Stimulated activated CD8-positive, alpha-beta memory T cell treated with anti-CD3 and anti-CD28 coated beads, Interleukin-15, amount 100 ng/mL, for 1 hour (primary cell): ENCODE measurements at places on chromosomes 6 and 20.

DNA sequence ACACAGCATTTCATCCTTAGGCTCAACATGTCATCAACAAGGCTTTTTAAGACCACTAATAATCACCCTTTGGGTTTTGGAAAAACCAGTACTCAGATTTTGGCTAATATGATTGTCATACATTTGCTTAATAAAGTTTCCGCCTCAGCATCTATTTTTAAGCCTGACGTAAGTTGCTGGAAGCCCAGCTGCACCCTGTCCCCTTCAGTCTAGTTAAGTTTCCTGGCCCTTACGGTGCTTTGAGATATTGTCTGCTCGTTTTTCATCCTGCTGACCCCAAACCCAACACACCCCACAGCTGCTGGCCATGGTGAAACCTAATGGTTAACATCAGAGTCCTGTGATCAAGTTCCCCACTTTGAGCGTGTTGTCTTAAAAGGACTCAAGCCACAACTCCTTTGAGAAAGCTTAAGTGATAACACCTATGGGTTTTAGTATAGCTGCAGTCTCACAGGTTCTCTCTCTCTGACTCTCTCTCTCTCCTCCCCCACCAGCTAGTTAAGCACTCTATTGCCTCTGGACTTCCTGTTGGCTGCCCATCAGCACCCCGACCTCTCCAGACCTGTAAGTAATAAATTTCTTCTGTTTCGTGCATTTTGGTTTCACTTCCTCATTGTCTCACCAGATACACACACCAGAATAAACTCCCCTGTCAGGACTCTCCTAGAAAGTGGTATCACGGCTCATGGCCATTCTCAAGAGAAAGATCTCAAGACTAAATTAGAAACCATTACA is 802.0 kb downstream of the C6orf118 start:
- no peak for DNase-seq

- no peak for DNase-seq
Observed at GRCh38 chr20:19913927-19914614, 103.1 kb upstream of the NAA20 start.

- no peak for DNase-seq
Observed at GRCh38 chr6:105200133-105200730, 20.4 kb upstream of the POPDC3 start.

GRCh38 chr20:2805689-2806350 is 5.4 kb upstream of the CPXM1 start:
- DNase-seq: no peak

DNA sequence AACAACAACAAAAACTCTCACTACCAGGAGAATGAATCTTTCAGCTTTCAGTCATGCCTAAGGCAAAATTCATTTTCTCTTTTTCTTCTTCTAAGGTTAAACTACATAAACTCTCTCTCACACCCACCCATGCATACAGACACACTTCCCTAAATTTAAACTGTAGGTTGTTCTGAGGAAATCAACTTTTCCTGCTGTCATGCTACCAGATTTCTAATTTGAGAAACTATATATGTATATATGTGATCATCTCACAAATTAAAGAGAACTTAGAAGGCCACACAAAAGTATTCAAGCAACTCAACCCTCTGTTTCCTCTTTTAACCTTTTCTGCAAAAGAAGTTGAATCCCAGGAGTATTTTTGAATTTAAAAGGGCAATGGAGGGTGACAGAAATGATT is 532.5 kb downstream of the KIF16B start:
- no peak for DNase-seq

DNA sequence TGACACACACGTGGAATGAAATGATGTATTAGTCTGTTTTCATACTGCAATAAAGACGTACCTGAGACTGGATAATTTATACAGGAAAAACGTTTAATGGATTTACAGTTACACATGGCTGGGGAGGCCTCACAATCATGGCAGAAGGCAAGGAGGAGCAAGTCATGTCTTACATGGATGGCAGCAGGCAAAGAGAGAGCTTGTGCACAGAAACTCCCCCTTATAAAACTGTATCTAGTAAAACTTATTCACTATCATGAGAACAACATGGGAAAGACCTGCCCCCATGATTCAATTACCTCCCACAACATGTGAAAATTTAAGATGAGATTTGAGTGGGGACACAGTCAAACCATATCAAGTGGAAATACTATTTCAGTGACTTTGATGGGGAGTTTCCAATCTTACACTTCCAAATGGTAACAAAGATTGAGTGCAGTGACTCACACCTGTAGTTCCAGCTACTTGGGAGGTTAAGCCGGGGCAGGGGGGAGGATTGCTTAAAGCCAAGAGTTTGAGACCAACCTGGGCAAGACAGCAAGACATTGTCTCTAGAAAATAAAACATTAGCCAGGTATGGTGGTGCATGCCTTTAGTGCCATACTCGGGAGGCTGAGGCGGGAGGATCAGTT is 8.2 kb upstream of the LY86 start:
- DNase-seq: no peak

- DNase-seq: no peak
Observed at GRCh38 chr6:70520575-70520974, 46.2 kb upstream of the SDHAF4 start.
